ENCODE measurements at places on chromosomes 3 and 15.
A peak's percentile ranks its signal among the peaks of the same experiment; 100 is the strongest.

DNA sequence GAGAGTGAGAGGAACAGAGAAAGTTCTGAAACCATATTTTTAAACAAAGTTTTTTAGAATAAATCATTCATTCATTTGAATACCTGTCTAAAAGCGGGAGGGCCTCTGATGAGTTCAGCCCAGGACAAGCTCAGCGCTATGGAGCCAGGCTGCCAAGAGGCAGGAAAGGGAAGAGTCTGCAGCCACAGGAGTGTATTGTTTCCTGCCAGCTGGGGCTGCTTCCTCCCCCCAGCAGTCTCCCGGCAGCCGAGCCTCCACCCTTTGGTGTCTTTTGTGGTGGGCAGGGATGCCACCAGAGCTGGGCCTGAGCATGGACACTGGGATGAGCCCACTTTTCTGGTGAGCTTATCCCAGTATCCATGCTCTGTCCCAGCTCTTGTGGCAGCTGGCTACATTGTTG is 199.5 kb upstream of the TPRG1 start:
- no peak for DNase-seq

DNA sequence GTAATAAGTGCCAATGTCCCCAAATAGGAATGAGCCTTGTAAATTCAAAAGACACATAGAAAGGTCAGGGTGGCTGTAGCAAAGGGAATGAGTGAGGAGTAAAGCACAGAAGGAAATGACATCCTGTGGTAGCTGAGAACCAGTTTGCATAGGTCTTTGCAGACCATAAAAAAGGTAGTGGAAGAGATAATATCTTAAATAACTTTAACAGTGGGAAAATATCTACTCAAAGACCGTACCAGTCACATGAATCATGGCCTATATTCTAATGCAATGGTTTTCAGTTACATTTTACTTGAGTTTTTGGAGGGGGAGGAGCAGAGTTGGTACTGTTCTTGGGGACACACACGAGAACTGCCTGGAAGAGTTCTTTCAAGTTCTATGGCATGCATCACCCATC is 297.3 kb upstream of the ADAMTS9 start:
- no peak for DNase-seq

GRCh38 chr3:54307566-54308180 is 185.3 kb downstream of the CACNA2D3 start:
- no peak for DNase-seq

GRCh38 chr15:71294911-71295602 is 179.8 kb downstream of the THSD4 start:
- DNase-seq: no peak

GRCh38 chr15:28125673-28126651 is 26.8 kb upstream of the OCA2 start:
- DNase-seq: peak; percentile 9

GRCh38 chr3:46245146-46245545 is 2.9 kb downstream of the CCR3 start:
- no peak for DNase-seq

DNA sequence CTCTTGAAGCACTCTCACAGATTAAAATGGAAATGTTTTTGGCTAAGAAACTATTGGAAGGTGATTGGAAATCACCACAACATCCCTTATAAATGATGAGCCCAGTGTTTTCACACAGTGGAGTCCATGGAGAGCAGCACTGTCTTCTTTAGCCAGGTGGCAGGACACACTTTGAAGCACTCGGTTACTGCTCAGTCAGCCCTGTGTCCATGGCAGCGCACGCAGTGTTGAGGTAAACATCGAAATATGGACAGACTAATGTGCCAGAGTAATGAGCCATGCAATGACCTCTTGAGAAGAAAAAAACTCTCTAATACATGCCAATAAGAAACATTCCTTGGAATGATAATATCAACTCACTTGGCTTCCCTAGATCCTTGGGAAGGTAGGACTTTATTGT is 66.6 kb downstream of the TGFBR2 start:
- no peak for DNase-seq

- no peak for DNase-seq
Measured at GRCh38 chr3:160577556-160578195, 12.3 kb upstream of the KPNA4 start.
